ENCODE measurements at places on chromosomes 6 and 20. TPM values are rescaled to one million over a fixed set of nuclear protein-coding genes. Genes with fewer than 3 reads are reported as not detected.

PLCB4 gene
- 16.4 TPM for total RNA-seq

SRMS gene
- not detected for total RNA-seq

CDH4 gene
- 1.1 TPM for total RNA-seq

ABHD16B gene
- not detected for total RNA-seq

TULP4 gene
- total RNA-seq, result 475 TPM

GRCh38 chr6:108608453-108609275 lies 47.9 kb downstream of the FOXO3 start:
- no peak for DNase-seq

DNA sequence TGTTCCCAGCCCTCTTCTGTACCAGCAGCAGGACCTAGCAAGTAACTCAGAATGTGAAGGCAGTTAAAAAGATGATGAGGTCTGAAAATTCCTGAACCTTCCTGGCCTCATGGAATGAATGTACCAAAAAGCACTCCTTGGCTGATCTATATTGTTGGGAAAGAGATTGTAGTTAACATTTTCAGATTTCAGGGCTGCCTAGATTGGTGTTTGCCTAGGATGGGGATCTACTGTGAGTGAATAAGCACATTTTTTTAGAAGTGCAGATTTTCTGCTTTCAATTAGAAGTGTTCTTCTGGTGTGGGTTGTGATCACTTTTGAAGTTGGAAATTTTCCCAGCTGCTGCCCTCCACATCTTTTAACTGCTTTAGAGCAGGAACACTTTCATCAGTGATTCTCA lies 6.2 kb downstream of the MYLIP start:
- DNase-seq, result no peak

DNA sequence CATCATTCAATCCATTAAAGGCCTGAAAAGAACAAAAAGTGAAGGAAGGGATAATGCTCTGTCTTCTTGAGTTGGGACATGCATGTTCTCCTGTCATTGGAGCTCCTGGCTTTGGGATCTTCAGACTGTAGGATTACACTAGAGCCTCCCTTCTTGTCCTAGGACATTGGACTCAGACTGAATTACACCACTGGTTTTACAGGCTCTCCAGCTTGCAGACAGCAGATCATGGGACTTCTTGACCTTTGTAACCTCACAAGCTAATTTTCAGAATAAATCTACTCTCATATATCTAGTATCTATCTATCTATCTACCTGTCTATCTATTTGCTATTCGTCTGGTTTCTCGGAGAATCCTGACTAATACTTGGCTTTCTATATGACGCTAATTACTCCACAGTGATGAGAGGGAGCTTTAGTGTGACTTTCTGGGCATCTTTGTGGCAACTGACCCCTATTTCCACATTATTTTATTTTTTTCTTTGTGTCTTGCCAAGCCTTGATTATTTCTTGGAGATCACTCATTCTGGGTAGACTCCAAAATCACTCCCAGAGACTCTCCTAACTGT lies 151.9 kb upstream of the ZNF184 start:
- DNase-seq, result no peak

DNA sequence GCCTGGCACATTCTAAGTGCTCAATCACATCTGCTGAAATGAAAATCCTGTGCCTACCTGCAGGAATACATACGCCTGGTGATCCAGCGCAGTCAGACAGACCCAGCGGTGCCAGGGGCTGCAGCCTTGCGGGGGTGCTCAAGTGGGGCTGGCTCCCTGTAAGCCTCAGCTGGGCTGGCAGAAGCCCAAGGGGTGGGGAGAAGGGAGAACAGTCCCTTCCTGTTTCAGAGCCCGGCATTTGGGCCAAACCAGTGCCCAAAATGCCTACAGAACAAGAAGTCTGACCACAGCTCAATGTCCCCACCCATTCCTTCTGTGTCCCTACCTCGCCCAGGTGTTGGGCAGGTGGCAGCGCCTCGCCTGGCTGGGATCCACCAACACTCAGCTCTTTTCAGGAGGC lies 22.6 kb downstream of the KCNK15 start:
- no peak for DNase-seq

Data from tongue (tissue), 3 donors.